Fibroblast of skin of back (primary cell): ENCODE measurements at places on chromosomes 1 and 21.

GRCh38 chr1:196143602-196144342 lies 464.5 kb downstream of the KCNT2 start:
- DNase-seq: no peak

- no peak for DNase-seq
Observed at GRCh38 chr1:50645139-50645538, 221.9 kb upstream of the DMRTA2 start.

DNA sequence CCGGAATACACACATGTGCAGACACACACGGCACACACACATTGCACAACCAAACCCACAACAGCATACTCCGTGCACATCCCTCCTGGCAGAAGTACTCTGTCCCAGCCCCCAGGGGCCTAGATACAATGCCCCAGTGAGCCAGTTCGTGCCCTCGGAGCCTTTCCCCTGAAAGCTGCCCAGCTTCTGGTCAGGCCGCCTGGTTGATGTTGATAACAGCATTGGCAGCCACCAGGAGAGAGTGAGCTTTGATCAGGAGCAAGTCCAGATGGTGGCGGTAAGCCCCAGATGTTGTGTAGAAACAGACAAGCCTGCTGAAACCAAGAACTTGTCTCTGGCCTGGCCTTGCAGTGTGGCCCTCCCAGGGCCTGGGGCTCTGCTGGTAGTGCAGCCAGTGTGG lies 109.1 kb downstream of the GRIK3 start:
- DNase-seq: no peak

- DNase-seq: no peak
Observed at GRCh38 chr1:8965121-8965820, 19.6 kb downstream of the CA6 start.

- peak; percentile 11 for DNase-seq
Observed at GRCh38 chr1:184161071-184161698, 109.7 kb downstream of the TSEN15 start.

GRCh38 chr1:182869241-182869666 lies 30.1 kb downstream of the DHX9 start:
- no peak for DNase-seq

GRCh38 chr1:66503841-66504470 lies 30.0 kb upstream of the SGIP1 start:
- peak; percentile 77 for DNase-seq

- no peak for DNase-seq
Observed at GRCh38 chr1:105326886-105327285, 1577.2 kb downstream of the AMY1C start.

DNA sequence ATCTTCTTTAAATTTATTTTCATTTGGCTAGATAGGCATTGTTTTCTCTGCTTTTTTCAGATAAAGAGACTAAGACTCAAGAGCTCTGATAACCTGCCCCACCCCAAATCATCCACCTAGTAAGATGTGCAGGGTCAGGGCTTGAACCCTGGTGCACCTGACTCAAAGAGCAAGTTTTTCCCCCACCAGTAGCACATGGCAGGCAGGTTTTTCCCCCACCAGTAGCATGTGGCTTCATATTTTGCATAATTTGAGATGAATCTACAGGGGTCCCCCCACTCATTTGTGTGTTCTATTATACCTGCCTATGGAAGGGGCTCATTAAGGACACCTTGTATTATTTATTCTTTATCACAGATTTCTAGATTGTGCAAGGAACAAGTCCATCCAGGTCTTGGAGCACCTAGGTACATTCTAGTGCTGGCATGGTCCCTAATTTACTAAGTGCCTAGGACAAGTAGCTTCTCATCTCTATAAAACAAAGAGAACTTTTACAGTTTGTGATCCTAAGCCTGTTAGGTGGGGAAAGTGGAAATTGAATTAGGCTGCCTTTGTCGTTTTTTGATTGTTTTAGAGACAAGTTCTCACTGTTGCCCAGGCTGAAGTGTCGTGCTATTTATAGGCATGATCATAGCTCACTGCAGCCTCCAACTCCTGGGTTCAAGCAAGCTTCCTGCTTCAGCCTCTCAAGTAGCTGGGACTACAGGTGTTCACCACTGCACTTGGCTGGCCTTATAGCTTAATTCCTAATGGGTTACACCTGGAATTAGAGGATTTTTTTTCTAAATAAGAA lies 13.2 kb upstream of the CTSE start:
- DNase-seq: no peak

- peak; percentile 43 for DNase-seq
Observed at GRCh38 chr1:6785728-6786505, 663 bp downstream of the CAMTA1 start.

- no peak for DNase-seq
Observed at GRCh38 chr21:42847051-42847707, 32.2 kb downstream of the WDR4 start.

DNA sequence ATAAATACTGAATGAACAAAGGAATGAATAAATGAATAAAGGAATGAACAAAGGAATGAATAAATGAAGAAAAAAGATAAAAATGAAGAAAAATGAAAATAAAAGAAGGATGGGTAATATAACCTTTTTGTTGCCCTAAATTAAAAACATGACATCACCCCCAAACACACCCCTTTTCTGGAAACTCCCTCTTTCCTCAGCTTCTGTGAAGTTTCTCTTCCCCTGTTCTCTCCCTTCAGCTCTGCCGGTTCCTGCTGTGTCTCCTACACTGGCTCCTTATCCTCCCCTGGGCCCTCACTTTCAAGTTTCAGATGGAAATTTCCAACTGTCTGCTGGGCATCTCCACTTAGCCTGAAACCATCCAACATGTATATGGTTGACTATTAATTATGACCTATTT lies 37.9 kb downstream of the RAB3B start:
- no peak for DNase-seq

DNA sequence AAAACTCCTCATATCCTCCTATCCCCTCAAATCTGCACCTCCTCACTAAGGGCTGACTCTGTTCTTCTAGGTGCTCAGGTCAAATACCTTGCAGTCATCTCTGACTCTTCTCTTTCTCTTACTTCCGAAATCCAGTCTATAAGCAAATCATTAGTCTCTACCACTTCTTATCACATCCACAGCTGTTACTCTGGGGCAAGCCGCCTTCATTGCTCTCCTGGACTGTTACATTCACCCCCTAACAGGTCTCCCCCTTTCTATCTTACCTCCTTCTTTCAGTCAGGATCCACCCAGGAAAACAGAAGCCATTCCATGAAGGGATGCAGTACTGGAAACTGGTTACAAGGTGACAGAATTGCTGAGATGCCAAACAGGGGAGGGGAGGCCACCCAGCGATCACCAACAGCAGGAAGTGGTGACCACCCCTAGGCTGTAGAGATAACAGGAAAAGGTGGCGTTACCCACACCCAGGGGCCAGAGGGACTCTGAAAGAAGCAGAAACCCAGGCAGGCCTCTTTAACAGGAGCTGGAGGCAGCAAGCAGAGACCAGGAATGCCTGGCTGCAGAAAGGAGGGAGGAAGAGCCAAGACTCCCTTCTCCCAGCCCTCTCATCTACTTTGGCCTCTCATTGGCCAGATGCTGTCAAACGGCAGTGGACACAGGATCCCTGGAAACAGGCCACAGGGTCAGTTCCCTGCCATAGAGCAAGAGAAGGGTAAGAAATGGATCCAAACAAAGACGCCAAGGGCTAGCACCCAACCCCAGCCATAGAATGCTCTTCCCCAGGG lies 55.5 kb upstream of the FOXO6 start:
- DNase-seq: no peak

- DNase-seq: no peak
Observed at GRCh38 chr1:99986656-99987225, 16.9 kb downstream of the SLC35A3 start.

DNA sequence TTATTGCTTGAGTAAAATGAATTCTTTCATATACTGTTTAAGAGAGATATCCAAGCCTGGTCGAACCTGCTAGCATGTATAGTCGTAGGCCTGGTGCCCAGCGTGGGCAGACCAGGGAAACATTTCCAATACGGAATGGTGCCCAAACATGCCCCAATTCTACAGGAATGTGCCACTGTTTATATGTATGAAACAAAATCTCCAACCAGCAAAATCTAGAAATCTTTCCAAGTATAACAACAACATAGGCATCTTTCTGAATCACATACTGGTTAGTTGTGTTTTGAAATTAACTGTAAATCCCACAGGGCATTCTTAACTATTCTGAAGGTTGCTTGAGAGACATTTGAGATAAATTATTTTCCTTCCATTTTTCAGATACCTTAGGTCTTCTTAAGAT lies 17.0 kb upstream of the ABCD3 start:
- DNase-seq: peak; percentile 21

DNA sequence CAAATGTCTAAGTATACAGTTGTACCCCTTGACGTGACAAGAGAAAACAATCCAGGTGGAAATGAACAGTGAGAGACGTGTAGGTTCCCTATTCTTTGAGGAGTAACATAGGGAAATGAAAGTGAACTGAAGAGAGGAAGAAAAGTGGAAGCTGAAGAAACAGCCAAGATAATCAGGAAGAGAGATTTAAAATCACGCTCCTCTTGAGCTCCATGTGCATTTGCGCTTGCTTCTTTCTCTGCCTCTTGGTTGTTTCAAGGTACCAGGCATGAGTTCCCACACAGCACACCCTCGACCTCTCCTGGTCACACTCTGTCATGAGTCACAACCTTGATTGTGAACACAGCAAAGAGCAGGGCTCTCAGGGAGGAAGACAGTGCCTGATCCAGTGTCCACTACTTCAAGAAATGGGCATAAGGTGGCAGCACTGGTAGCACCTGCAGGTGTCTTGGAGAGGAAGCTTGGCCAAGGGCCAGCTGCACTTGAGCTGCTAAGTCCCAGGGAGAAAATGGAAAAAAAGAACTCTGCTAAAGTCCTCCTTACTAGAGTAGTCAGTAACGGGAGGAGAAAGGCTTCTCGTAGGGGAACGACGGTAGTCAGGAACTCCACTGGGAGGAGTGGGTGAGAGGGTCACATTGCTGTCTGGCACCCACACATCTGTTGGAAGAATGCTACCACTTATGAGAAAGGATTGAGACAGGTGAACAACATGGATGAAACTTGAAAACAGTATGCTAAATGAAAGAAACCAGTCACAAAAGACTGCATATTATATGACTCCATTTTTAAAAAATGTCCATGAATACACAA lies 18.3 kb upstream of the ARID1A start:
- peak; percentile 57 for DNase-seq

- no peak for DNase-seq
Observed at GRCh38 chr1:209134001-209134400, 449.5 kb upstream of the CAMK1G start.

- DNase-seq: no peak
Observed at GRCh38 chr21:22351076-22351475, 1352.9 kb downstream of the NCAM2 start.

DNA sequence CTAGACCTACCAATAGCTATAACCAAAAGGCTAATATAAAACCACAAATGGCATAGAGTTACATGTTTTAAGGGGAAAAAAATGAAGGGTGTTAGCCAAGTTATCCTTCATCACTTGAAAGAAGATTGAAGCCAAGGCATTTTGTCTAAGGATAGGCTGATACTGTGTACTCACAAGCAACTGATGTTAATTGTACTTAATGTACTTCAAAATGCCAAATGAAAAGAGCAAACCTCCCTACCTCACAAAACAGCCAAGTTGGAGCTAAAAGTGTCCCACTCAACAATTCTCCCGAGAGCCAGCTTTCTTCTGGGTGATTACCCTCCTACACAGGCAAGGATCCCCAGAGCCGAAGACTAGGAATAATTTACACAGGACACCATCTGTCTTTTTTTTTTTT lies 4.4 kb upstream of the IGSF3 start:
- DNase-seq: no peak

- DNase-seq: peak; percentile 77
Observed at GRCh38 chr1:218304281-218305039, 19.4 kb downstream of the RRP15 start.

DNA sequence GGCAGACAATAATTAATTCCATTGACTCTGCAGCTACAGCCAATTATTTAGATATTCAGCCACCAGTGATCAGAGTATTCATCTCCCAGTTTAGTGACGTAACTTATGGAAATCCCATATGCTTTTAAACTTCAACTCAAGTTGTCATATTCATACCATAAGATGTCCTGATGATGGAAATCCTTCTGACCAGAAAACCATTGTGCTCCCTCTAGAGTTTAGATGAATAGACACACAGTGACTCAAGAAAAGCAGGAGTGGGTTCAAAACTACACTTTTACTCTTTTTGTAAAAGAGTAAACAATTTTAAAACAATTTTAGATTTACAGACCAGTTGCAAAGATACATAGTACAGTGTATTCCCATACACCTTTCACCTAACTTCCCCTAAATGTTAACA lies 463.7 kb downstream of the KCNT2 start:
- DNase-seq: no peak

DNA sequence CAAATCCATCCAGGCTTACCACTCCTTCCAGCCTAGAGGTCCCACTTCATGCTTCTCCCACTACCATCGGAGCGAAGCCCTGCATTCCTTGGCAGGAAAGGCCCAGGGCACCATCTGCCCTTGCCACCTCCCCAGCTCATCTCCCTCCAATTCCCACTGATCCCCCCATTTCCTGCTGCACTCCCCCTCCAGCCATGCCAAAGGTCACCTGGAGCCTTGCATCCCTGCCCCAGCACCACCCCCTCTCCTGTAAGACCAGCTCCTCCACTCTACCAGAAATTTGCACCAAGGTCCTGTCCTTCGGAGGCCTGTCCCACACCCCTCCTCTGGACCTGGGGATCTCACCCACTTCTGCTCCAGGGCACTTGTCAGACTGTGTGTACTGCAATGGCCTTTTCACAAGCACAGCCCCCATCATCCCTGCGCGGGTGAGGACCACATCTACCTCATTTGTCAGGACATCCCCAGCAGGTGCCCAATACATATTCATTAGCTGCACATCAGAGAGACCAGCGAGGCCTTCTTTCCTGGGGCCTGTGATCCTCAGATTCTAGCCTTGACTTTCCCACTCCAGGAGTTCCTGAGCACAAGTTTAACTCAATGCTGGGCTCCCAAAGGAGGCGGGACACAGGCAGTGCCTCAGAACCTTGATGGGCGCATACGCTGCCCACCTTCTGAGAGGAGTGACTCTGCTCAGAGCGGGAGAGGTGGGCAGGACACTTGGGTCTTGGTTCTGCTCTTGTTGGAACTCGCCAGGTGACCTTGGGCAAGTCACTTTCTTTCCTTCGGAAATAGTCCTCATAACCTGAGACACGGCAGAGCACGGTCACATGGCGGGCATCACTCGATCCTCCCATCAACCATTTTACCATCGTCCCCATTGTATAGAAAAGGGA lies 49.9 kb upstream of the EDN2 start:
- no peak for DNase-seq

- DNase-seq: no peak
Observed at GRCh38 chr1:117120774-117121588, 568 bp downstream of the TRIM45 start.

DNA sequence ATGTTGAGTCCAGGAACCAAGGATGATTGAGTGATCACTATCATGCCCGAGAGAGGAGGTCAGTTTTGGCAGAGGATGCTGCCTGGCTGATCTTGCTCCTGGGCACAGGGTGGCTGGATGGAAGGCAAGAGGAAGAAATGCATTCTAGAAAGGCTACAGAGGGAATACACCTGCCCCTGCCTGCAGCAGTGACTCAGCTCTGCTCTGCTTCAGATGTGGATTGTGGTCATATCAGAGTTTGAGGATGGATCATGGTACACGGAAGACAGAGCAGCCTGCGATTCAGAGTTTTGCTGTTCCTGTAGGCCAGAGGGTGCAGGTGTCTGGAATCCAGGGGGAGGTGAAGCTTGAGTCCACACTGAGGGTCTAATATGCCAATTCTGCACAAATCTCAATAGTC lies 37.2 kb downstream of the PCP4 start:
- no peak for DNase-seq

GRCh38 chr21:41431788-41432548 lies 5.9 kb downstream of the MX1 start:
- no peak for DNase-seq

- no peak for DNase-seq
Observed at GRCh38 chr1:165287781-165288180, 68.7 kb downstream of the LMX1A start.
